Heart right ventricle (tissue), 16 donors: ENCODE measurements at places on chromosomes 2 and 18. TPM values are rescaled to one million over a fixed set of nuclear protein-coding genes. Genes with fewer than 3 reads are reported as not detected.

Gene GALNT13
- 0.01 TPM for polyA plus RNA-seq

Gene KIAA2012
- polyA plus RNA-seq = not detected

Gene KCNS3
- polyA plus RNA-seq = 2.1 TPM

Gene FTCDNL1
- polyA plus RNA-seq = 0.44 TPM

Gene OBSL1
- 310 TPM for polyA plus RNA-seq

Gene ARHGAP28
- 0.66 TPM for polyA plus RNA-seq

Gene SERPINB3
- not detected for polyA plus RNA-seq

Gene MLPH
- 60.0 TPM for polyA plus RNA-seq

Gene SMC6
- 4.7 TPM for polyA plus RNA-seq

Gene C18orf54
- polyA plus RNA-seq = 0.95 TPM

Gene FBXO41
- 0.51 TPM for polyA plus RNA-seq

Gene PNO1
- 13.5 TPM for polyA plus RNA-seq

Gene ACTG2
- 5.6 TPM for polyA plus RNA-seq

Gene ABCG8
- 0.15 TPM for polyA plus RNA-seq

Gene RRM2
- 0.28 TPM for polyA plus RNA-seq

Gene MATN3
- 0.37 TPM for polyA plus RNA-seq

Gene ANKRD53
- 1.1 TPM for polyA plus RNA-seq

Gene ST6GAL2
- polyA plus RNA-seq = 0.15 TPM

Gene PSMA8
- not detected for polyA plus RNA-seq

Gene ZNF514
- polyA plus RNA-seq = 4.9 TPM

Gene DSC3
- polyA plus RNA-seq = 0.39 TPM

Gene PHOSPHO2
- 1.1 TPM for polyA plus RNA-seq

Gene GAL3ST2
- polyA plus RNA-seq = not detected

Gene MYOM1
- 94.4 TPM for polyA plus RNA-seq

Gene TNFAIP6
- polyA plus RNA-seq = 5.1 TPM

Gene KCNJ3
- polyA plus RNA-seq = 0.15 TPM

Gene AGXT
- polyA plus RNA-seq = 0.09 TPM

Gene ALK
- not detected for polyA plus RNA-seq

Gene METAP1D
- polyA plus RNA-seq = 3.4 TPM

Gene SLC9A4
- not detected for polyA plus RNA-seq

Gene IL1R1
- 28.7 TPM for polyA plus RNA-seq

Gene THOC1
- polyA plus RNA-seq = 9.7 TPM

Gene CCDC85A
- 1.5 TPM for polyA plus RNA-seq

Gene SPATA3
- polyA plus RNA-seq = not detected

Gene EVX2
- not detected for polyA plus RNA-seq

Gene CRYGC
- polyA plus RNA-seq = not detected

Gene SAP130
- polyA plus RNA-seq = 4.8 TPM

Gene CABYR
- polyA plus RNA-seq = not detected

Gene STK25
- 147 TPM for polyA plus RNA-seq

Gene ADGRF3
- polyA plus RNA-seq = not detected

Gene ATAD2B
- polyA plus RNA-seq = 2.2 TPM

Gene ABCG5
- polyA plus RNA-seq = not detected

Gene PHLPP1
- polyA plus RNA-seq = 1.8 TPM

Gene NR4A2
- polyA plus RNA-seq = 1.1 TPM

Gene ASPRV1
- 1.5 TPM for polyA plus RNA-seq

Gene POTEC
- not detected for polyA plus RNA-seq

Gene CETN1
- not detected for polyA plus RNA-seq

Gene SERPINB13
- polyA plus RNA-seq = 0.04 TPM

Gene DYNAP
- polyA plus RNA-seq = not detected

Gene IL1B
- 0.48 TPM for polyA plus RNA-seq

Gene HTR2B
- polyA plus RNA-seq = 0.59 TPM

Gene NAGK
- polyA plus RNA-seq = 76.8 TPM

Gene ZNF396
- 0.52 TPM for polyA plus RNA-seq

Gene CYP27C1
- 0.15 TPM for polyA plus RNA-seq

Gene FBLN7
- 0.22 TPM for polyA plus RNA-seq

Gene RAB6D
- polyA plus RNA-seq = not detected

Gene LOXL3
- polyA plus RNA-seq = 2.9 TPM
